ENCODE measurements at places on chromosomes 2 and 18.

DNA sequence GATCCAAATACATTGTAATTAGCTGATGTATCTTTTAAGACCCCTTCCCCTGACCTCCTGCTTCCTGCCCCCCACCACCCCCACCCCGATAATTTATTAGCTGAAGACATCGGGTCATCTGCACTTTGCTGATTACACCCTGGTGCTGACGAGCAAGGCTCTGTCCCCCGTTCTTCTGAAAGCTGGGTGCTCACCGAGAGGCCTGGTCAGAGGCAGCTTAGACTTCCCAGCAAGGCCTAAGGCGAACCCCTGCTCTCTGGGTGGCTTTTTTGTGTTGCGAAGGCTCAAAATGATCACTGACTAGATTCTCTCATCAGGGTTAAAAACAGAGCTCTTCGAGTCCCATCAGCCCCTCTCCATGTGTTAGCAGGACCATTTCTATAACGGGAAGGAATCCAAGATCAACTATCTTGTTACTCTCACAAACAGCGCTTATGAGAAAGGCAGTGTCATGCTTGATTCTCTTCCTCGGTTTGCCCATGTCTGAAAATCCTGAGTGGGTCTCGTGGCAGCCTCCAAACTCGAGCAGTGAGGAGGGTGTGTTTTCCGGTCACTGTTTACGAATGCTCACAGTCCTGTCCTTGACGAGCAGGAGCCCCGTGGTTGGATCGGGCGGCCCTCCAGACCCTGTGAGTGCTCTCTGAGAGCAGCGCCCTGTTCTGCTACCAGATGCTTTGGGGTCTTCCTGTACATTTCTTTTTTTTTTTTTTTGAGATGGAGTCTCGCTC is 201.6 kb downstream of the HDAC4 start:
- DNase-seq, result no peak

DNA sequence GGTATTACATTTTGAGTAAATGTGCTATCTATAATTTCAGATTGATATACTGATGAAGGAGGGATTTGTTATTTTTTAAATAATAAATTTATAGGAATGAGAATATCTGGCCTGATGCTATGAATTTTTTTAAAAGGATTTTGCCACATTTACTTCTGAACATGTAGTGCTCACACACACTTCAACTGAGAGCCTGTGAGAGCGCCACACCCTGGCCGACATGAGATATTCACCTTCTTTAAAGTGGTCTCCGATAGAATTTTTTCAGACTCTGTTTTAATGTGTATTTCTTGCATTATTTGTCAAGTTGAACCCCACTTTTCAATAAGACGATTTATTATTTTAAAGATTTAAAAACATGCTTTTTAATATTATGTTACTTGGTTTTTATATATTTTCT is 813.3 kb downstream of the DCC start:
- no peak for DNase-seq

GRCh38 chr2:146873646-146874259 is 971.1 kb upstream of the ACVR2A start:
- no peak for DNase-seq

- no peak for DNase-seq
Measured at GRCh38 chr18:36402765-36403396, 105.4 kb downstream of the FHOD3 start.

- no peak for DNase-seq
Measured at GRCh38 chr2:220188031-220188430, 560.6 kb downstream of the SLC4A3 start.

GRCh38 chr2:3222636-3223035 is 155.0 kb downstream of the EIPR1 start:
- DNase-seq, result peak; percentile 60

DNA sequence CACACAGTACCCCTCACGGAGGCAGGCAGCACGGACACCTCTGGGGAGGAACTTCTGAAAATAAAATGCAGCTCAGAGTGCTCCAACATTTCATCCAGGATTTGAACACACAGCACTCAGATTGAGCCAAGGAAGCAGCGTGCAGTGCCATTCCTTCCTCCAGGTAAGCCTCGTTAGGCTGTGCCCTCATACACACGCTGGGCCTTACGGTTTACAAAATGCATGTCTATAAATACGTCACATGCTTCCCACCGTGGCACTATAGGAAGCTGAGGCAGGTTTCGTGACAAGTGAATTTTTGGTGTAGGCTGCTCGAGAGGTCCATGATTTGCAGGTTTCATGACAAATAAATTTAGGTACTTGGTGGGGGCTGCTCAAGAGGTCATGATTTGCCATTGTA is 131.2 kb downstream of the MYT1L start:
- no peak for DNase-seq

- DNase-seq, result no peak
Measured at GRCh38 chr2:175605640-175606009, 396.4 kb downstream of the LNPK start.

GRCh38 chr2:171237751-171238505 is 77.2 kb upstream of the TLK1 start:
- DNase-seq, result no peak

GRCh38 chr2:239585422-239585821 is 184.6 kb upstream of the HDAC4 start:
- no peak for DNase-seq

- DNase-seq, result no peak
Measured at GRCh38 chr2:23550553-23550952, 165.6 kb downstream of the KLHL29 start.

DNA sequence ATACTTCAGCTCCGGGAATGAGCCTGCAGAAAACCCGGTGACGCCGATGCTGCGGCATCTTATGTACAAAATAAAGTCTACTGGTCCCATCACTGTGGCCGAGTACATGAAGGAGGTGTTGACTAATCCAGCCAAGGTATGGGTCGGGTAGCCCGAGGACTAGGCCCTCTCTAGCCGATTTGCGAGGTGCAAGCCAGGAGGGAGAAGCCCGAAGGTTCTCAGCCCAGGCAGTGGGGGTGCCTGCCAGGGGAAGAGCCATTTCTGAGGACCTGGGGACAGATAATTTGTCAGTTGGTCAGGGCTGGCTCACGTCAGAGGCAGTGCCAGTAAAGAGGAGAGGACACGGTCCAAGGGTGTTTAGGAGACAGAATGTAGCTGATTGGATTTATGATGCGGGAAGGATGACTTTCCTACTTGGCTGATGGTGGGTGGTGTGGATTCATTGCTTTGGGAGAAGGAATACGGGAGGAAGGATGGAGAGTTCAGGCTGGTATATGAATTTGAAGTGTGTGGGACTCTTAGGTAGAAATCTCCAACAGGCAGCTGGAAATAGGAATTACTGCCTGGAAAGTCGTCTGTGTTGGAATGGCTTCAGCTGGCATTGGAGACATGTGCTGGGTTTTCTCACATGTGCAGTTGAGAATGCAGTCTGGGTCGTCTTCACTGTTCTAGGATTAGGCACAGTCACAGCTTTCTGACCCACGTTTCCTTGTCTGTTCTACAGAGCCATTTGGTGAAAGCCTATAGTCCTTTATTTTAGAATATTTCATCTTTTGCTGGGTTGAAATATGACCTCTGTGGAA is 874 bp downstream of the NDUFAF7 start:
- DNase-seq, result no peak

DNA sequence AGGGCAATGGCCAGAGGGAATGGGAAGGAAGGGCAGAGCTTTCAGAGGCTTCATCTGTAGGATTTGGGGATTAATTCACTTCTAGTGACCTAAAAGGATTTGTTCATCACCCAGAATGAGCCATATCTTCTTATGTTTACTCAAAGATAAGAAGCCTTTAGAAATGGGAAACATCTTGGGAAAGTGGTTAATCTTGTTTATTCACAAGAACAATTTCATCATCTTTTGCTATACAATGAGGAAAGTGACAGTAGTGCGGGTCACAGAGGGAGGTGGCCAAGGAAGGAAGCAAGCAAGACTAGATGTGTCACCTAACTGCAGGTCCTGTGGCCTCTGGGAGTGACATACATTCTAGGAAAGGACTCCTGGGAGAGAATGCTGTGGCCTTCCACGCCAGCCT is 140.4 kb upstream of the ALPP start:
- no peak for DNase-seq

DNA sequence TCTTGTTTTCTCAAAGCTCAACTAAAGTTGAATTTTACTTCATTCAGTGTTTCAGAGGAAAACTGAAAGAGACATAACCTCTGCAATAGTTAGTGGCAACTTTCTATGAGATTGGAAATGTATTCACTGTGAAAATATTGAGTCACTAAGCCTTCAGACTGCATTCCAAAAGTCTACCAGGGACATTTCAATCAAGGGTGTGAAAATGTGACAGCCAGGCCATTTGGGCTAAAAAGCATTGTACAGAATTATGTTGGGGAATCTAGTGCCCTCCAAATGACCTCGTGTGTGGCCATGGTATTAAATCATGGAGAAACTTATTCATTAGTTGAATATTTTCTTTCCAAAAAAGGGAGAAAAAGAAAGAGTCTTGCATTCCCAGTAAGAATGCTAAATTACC is 251.9 kb downstream of the GRB14 start:
- no peak for DNase-seq

GRCh38 chr2:170218456-170218855 is 40.5 kb downstream of the MYO3B start:
- no peak for DNase-seq

DNA sequence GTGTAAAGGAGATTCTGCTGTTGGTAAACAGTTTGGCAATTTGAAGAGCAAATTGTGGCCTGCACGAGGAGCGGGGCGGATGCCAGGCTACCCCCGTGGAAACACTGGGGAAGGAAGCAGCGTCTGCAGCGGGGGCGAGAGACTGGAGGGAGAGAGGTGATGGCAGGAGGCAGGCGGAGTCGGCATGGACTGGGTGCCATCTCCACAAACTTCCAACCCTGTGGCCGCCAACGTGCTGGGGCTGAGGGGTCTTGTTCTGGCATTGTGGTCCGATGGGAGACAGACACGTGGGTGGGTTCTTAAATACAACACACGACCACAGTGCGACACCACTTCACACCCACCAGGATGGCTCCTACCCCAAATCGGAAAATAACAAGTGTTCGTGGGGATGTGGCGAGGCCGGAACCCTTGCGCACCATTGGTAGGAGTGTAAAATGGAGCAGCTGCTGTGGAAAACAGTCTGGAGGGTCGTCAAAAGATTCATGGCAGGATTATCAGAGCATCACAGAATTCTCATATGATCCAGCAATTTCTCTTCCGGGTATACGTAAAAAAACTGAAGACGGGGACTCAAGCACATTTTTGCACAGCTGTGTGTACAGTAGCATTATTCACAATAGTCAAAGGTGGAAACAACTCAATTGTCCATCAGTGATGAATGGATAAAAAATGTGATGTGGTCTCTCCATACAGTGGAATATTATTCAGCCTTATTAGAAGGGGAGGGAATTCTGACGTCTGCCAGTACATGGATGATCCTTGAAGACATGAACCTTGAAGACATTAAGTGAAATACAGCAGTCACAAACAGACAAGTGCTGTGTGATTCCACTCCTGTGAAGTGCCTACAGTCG is 82.4 kb upstream of the HPCAL1 start:
- DNase-seq, result no peak

- no peak for DNase-seq
Measured at GRCh38 chr18:67511840-67512239, 4.7 kb downstream of the DSEL start.

- no peak for DNase-seq
Measured at GRCh38 chr18:13211534-13211933, 7.0 kb upstream of the LDLRAD4 start.

GRCh38 chr2:14552818-14553217 is 79.7 kb upstream of the LRATD1 start:
- no peak for DNase-seq

- DNase-seq, result no peak
Measured at GRCh38 chr2:10906926-10907625, 4.7 kb upstream of the KCNF1 start.

DNA sequence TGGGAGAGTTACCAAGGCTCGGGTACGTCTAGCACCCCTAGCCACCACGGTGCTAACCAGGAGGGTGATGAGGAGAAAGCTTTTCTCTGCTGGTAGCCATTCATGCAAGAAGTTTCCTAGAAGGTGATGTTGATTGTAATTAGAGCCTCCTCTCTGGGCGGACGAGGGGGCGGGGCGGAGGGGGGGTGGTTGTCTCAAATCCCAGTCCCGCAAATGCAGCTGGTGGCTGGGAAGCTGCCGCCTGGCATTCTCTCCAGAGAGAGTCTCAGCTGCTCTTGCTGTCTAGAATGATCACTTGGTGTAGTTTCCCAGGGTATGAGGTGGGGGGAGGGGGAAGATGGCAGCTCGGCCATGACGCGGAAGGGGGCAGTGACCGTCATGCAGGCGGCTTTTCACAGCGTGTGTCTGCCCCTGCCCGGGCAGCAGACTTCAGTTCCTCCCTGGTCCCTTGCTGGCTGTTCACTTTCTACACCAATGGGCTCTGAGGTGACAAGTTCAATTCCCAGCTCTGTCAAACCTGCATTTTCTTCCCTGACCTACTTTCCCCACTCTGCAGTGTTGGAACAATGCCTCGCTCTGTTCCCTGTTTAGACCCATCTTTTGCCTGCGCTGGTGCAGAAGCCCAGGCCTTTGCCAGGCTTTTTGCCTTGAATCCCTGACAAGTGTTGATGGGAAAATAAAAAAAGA is 61.5 kb upstream of the KLF7 start:
- no peak for DNase-seq

- no peak for DNase-seq
Measured at GRCh38 chr2:234823877-234824376, 127.9 kb upstream of the SH3BP4 start.

- DNase-seq, result no peak
Measured at GRCh38 chr18:7590826-7591560, 23.9 kb downstream of the PTPRM start.

DNA sequence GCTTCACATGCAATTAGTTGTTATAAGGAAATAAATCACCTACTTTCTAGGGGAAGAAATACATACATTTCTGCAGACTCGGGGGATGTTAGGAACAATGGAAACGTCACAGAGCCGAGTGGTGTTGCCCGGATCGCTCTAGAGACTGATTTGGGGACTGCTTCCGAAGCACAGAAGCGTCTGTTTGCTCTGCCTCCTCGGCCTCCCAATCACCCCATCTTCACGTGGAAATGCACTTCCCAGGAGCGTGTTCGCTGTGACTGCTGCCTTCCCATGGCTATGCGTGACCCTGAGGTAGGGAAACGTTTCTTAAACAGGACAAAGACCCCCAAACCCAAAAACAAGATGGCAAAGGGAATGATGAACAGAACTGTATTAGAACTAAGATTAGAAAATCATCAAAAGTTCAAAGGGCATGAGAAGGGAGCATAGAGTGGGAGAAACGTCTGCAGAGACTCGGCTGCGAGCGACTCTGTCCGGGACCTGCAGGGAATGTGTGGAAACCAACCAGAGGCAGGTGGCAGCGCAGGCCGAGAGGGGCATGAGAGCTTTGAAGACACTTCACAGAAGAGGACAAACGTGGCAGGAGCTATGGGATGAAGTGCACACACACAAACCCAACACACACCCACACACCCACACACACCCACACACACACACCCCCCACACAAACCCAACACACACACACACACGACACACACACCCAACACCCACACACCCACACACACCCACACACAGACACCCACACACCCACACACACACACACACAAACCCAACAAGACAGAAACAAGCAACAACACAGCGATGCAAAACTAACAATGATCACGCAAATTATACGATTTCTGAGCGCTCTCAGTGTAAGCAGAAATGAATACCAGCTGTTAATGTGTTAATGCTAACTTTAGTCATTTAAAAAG is 41.3 kb downstream of the RTP5 start:
- no peak for DNase-seq

Data from T-helper 17 cell (primary cell).